ENCODE measurements at places on chromosomes 7 and 10.

- DNase-seq, result peak; percentile 91
Measured at GRCh38 chr7:137169282-137169698, 174.2 kb downstream of the PTN start.

DNA sequence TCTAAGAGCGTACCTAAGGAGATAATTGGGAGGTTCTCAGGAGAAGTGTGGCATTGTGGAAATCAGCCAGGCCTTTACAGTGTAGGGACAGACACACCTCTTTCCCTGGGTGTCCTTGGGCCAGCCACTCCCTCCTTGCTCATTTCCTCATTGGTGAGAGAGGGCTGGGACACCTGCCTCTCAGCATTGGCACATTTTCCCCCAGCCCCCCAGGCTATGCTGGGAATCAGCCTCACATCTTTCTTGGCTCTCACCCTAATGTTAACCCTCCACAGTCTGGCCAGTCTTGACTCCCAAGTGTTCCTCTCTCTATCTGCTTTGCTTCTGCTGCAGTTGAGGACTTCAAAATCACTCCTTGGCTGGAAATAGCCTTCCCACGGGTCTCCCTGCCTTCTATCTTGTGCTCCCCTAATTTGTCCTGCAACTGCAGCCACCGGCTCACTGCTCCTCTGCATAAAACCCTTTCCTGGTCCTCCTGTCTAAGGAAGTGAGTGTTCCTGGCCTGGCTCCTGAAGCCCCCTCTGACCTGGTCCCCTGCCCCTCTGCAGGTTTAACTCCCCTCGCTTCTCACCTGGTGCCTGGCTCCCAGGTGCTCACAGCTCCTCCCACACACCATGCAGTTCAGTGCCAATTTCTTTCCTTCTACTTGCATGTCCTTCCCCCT lies 15.8 kb downstream of the TBXAS1 start:
- DNase-seq, result no peak

- DNase-seq, result no peak
Measured at GRCh38 chr7:155184923-155185322, 112.8 kb upstream of the INSIG1 start.

DNA sequence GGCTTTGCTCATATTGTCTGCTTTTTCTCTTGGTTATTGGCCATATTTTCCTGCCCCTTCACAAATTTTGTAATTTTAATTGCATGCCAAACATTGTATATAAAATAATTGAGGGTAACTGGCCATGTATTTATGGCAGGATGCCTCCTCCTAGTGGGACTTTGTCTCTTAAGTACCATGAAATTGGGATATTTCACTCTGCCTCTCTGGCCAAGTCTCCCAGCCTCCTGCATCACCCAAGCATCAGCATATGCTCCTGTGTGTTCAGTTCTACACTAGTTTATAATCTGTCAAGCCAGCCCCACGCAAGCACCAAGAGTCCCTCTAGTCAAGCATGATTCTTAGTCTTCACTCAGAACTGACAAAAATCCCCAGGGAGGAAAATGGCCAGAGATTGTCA lies 44.2 kb upstream of the FHIP2A start:
- peak; percentile 37 for DNase-seq

- DNase-seq, result no peak
Measured at GRCh38 chr7:3318874-3319273, 17.8 kb downstream of the SDK1 start.

DNA sequence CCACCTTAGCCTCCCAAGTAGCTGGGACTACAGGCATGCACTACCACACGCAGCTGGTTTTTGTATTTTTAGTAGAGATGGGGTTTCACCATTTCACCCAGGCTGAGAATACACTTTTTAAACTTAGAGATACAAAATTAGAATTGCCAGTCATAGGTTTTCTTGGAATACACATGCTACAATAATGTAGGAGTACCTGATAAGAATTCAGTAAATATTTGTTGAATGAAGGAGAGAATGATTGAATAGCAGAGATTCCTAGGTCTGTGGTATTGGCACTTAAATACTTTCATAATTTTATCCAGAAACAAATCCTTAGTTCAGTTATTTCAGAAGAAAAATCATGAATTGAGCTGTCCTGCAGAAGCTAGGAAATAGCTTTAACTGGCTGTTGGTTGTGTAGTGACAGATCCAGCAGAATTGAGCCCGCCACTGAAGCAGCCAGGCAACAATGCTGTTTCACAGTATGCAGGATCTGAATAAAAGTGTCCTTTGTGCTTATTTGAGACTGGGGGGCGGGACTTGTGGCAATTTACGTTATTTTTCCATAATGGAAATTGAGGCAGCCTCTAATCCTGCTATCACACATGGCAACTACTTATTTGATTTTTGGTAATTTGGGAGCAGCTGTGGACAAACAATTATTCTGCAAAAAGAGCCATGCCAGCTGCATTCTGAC lies 31.5 kb downstream of the NRF1 start:
- no peak for DNase-seq
